K562 (cell line): ENCODE measurements at places on chromosomes 11 and 22. TPM values are rescaled to one million over a fixed set of nuclear protein-coding genes. Genes with fewer than 3 reads are reported as not detected.

The CATSPER1 gene
- total RNA-seq: 0.56 and 1.1 TPM in 2 replicates

The SUSD2 gene
- 0.16 and 0.22 TPM in 2 replicates for total RNA-seq

The RAB3IL1 gene
- total RNA-seq: 42.6 and 46.2 TPM in 2 replicates

The KRTAP5-9 gene
- not detected in 2 replicates for total RNA-seq

The PDE2A gene
- total RNA-seq: 1.1 and 3.4 TPM in 2 replicates

The KCNK7 gene
- 0.40 TPM in 1 of 2 replicates, not detected in the other for total RNA-seq

The SPON1 gene
- 0.07 TPM in 1 of 2 replicates, not detected in the other for total RNA-seq

The C11orf16 gene
- total RNA-seq: not detected in 2 replicates

The SLC43A1 gene
- 41.8 and 42.9 TPM in 2 replicates for total RNA-seq

The OR8D1 gene
- not detected in 2 replicates for total RNA-seq

The P2RY6 gene
- not detected in 2 replicates for total RNA-seq

The PLAAT3 gene
- total RNA-seq: 2.7 TPM in 2 replicates
